KG1 (cell line): ENCODE measurements at places on chromosomes 16 and 17.

DNA sequence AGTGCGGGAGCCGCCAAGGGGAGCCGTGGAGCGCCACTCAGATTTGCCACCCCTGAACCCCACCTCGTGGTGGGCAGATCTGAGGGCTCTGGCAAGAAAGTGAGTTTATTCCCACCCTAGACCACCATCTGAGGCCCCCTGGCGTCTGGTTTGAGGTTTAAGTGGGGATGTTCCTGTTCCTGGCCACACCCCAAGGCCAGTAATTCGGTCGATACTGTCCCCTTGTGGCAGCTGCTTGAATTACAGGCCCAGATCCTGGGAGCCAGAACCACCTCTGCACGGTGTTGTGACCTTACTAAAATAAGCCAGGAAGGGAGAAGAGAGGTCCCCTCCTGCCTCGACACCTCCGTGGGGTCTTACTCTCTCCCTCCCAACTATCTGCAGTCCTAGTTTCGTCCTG, 3.3 kb upstream of the LAT start:
- DNase-seq: no peak

- DNase-seq: peak; percentile 84
These were observed at the start of gene SLFN11 for GRCh38 chr17:35373534-35373983. TSS of gene SLFN11 (minus strand) at chr17:35373621. CDS start at chr17:35363807, 9,814 bp downstream.

DNA sequence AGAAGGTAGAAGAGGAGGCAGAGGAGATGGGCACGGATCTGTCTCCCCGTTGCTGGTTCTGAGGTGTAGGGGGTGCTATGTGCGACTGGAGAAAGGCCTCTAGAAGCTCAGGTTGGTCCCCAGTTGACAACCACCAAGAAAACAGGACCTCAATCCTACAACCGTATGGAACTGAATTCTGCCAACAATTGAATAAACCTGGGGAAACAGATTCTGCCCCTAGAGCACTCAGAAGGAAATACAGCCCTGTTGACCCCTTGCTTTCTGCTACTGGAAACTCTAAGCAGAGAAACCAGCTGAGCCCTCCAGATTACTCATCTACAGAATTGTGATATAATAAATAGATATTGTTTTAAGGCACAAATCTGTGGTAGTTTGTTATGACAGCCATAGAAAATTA, 313.0 kb upstream of the GOT2 start:
- DNase-seq: no peak

- DNase-seq: no peak
These were observed 10.0 kb upstream of the CYTH1 start for GRCh38 chr17:78791840-78792709.

DNA sequence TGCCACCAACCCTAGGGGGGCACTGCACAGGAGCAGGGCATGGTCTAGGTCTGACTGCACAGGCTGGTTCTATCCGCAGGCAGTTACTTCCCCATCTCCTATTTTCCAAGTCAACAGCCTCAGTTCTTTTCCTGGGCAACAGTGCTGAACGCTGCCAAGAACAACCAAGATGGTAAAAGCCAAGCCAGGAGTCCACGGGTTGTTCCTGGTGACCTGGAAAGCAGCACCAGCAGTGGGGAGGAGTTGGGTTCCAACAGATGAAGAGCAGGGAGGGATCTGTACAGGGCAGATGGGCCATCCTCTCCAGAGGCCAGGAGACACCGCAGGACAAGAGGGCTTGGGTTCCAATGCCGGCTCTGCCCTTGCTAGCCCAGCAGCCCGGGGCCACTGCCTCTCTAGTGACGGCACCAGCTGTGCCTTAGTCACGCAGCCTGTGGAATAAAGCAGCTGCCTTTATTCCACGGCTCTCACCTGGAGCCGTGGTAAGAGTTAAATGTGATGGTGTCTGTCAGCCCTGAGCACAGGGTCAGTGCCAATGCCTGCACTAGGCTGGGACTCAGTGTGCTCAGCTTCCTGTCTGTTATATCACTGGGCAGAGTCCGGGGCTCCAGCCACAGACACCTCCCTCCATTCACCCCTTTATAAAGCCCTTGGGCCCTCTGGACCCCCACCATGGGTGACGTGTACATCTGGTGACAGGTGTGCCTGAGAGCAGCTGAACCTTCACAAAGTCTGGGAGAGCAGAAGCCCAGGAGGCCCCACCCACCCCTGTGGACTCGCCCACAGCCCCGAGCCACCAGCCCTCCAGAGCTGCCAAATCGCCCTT, 44.9 kb downstream of the MARF1 start:
- DNase-seq: no peak

GRCh38 chr17:41863074-41863848, 2.0 kb downstream of the KLHL11 start:
- no peak for DNase-seq

GRCh38 chr17:31294231-31294630, 2.8 kb downstream of the OMG start:
- no peak for DNase-seq
